ENCODE measurements at places on chromosomes 5 and 9.
A peak's percentile ranks its signal among the peaks of the same experiment; 100 is the strongest.

DNA sequence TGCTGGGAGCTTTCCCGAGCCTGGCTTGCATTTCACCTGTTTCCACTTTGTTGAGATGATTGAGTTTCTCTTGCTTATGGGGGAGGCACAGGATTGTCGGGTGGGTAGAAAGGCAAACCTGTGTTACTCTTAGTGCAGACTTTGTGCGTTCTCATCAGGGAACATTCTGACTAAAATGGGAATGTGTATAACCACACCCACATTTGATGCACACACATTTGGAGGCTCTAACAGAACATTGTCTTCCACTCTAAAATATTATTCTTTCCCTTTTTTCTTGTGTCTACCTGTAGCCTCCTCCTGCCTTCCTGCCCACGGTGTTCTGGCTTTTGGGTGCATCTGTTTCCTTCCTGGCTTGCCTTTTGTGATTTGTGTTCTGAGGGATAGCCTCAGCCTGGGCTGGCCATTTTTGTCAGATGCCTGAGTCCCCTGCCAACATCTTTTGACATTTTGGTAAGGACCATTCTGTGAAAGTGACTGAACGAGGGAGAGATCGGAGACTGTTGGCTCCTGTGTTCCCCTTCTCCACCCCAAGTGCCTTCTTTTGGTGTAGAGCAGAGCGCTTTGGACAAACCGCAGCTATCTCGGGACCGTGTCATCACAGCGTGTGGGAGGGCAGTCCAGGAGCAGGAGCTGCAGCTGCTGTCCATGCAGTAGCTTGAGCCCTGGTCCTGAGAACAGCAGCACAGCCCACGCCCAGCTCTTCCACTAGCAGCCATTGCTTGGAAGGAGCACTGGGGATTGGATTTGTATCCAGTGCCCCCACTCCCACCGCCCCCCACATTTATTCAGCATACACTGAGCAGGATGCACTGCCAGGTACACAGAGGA is 101.4 kb downstream of the ARHGAP26 start:
- DNase-seq, result no peak

DNA sequence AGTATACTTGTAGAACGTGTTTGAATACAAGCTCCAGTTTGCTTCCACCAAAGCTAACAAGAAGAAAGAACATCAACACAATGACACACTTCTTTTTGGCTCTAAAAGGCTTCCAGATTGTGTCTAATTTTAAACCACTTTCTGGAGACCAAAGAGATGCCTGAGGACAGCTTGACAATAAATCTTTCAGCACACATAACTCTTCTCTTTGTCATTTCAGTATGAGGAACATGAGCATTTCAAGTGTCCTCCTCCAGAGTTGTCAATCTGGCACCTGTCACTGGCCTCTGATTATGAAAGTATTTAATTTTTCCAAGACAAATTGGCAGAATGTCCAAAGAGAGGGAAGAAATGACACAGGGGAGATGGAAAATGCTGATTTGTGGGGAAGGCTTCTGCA is 79.0 kb upstream of the TLR4 start:
- no peak for DNase-seq

- no peak for DNase-seq
Observed at GRCh38 chr9:123362856-123363255, 6.9 kb downstream of the CRB2 start.

GRCh38 chr9:95477885-95478284 is 38.9 kb downstream of the PTCH1 start:
- no peak for DNase-seq

DNA sequence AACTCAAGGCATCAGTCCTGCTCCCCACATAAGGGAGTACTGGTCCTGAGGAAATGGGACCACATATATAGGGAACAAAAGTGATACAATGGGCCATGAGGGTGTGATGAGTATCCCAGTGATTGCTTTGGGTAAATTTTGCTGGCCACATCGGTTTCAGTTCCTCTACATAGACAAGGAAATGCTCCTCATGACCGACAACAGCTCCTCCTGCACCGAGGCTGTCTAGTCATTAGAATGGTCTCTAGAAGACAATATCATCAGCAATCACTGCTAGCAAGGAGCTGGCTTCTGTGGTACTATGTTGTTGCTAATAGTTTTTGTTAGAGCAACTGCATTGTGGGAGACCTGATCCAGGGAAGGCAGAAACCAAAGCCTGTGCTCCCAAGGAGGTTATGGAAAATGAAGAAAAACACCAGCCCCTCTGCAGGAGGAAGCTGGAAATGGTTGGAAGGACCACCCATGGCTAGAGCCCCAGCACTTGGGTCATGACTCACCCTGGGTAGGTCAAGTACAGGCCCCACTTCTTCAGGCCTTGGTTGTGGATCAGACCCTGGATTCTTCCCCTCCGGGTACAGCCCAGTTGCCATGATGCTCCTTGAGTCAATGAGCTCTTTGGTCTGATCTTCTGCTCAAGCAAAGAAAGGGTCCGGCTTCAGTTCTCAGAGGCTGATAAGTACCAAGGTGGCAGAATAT is 3.4 kb upstream of the CTSL start:
- DNase-seq, result no peak

DNA sequence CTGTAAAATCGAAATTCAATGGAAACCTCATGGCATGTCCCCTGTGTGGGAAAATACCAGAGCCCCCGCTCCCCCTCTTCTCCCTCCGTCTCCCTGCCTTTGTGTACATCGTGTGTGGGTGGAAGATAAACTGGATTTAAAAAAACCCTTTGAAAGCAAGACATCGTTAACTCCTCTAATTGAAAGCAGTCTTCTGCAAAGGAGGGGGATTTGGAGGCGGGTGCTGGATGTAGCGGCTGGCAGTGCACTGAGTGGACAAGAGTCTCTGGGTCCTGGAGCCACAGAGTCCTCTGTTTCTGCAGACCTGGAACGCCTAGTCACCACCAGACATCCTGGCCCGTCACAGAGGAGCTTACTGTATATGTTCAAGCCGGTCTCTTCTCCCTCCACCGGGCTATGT is 169.4 kb downstream of the PAPPA start:
- DNase-seq, result no peak

- no peak for DNase-seq
Observed at GRCh38 chr9:99211746-99212145, 10.0 kb downstream of the ALG2 start.

GRCh38 chr5:107805166-107805565 is 134.4 kb upstream of the EFNA5 start:
- DNase-seq, result no peak

DNA sequence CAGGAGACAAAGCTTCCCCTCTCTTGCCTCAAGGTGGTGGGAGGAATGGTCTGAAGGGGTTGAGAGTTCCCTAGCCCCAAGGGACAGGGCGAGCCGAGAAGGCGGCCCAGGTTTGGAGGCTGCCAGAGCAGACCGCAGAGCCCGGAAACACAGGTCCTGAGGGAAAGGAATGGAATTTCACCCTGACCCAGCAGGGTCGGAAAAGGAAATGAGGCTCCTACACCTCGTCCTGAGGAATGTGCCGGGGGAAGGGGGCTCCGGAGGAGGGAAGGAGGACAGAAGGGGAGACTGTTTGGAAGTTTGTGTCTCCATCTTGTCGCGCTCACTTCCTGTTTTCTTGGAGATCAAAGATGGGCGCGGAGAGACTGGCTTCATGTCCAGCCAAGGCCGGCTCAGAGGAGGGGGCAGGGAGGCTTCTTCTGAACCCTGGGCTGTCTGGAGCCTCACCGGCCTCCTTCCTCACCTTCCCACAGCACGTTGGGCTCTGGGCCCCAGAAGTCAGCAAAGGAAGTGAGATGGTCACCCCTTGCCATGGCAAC is 9.6 kb downstream of the ENG start:
- DNase-seq, result no peak

GRCh38 chr5:126849101-126849678 is 72.3 kb downstream of the LMNB1 start:
- DNase-seq, result no peak

DNA sequence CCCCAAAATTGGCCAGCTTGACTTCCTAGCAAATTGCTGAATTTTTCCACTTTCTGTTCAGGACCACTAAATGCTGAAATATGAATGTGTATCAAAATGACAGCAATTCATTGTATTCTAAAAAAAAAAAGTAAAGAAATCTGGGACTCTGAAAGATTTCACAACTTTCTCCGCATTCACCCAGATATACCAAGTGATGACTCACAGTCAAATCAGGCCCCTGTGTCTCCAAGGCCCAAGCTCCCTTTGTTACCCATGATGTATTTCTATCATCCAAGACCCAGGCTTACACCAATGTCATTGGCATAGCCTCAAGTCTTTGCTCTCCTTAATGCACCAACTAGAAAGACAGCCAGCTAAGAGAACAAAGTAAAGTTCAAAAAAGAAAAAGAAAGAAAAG is 493.9 kb downstream of the NTRK2 start:
- DNase-seq, result no peak

GRCh38 chr5:78182838-78183237 is 111.7 kb downstream of the AP3B1 start:
- DNase-seq, result no peak

GRCh38 chr9:86020731-86021130 is 78.6 kb downstream of the GOLM1 start:
- no peak for DNase-seq

GRCh38 chr5:83553000-83553486 is 81.5 kb downstream of the VCAN start:
- no peak for DNase-seq

DNA sequence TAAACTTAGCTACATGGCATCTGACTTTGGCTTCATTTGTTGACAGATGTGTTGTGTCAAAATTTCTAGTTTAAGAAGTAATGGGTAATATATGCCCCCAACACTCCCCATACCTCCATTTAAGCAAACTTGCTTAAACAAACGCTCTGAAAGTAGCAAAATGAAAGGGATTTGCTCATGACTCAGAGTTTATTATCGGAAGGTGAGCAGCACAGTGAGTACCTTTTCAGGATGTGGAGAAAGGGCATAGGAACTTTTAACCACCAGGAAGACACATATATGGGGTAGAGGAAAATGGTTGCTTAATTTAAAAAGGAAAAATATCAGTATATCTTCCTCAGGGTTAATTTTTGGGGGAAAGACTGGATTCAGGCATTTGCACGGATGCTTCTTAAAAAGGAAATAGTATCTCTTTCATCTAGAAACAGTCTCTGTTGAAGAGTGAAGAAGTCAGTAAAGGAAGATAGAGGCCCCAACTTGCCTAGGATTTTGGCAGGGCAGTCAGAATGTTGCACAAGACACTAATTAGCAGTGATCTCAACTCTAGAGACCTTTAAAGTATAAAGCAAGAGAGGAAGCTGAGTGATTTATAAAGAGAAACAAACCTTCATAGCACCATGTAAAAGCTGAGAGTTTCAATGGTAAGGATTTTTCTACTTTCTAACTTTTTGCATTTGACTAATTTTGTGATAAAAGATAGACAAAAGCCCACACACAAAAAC is 155.1 kb downstream of the TRIO start:
- no peak for DNase-seq

DNA sequence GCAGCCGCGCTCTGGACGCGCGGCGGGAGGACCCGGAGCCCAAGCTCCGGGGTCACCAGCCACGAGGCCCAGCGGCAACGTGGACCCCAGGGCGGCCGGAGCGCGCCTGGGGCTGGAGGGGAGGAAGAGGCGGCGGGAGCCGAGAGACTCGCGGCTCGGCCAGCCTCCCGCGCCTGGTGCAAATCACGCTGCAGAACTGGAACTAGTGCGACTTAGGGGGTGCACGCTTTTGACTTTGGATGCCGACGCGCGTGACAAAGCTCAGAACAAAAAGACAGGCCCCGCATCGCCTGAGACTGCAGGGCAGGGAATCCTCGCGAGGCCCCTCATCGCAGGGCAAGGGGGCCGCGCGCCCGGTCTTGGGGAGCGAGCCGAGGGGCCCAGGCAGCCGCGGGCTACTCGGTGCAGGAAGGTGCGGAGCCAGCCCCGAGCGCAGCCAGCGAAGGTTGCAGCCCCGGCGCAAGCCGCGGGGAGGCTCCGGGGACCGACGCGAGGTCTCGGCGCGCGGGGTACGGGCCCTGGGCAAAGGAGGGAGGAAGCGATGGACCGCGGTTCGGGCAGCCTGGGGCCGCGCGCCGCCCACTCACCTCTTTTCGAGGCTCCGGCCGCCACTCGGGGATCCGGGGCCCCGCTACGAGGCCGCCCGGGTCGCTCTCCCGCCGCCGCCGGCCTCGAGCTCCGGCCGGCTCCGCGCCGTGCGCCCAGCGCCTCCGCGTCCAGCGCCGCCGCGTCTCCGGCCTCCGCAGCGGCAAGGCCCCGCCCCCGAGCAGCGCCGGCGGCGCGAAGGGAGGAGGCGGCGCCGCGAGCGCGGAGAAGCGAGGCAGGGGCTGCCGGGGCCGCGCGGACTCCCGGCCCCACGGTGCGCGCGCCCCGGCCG is at the start of gene GOLM1:
TSS of gene GOLM1 (minus strand) at position 735 of the 877 bp plus-strand sequence. CDS start 20,238 bp downstream, outside the sequence.
- peak; percentile 22 for DNase-seq

GRCh38 chr5:27598576-27598975 is 560.2 kb upstream of the CDH9 start:
- DNase-seq, result no peak

DNA sequence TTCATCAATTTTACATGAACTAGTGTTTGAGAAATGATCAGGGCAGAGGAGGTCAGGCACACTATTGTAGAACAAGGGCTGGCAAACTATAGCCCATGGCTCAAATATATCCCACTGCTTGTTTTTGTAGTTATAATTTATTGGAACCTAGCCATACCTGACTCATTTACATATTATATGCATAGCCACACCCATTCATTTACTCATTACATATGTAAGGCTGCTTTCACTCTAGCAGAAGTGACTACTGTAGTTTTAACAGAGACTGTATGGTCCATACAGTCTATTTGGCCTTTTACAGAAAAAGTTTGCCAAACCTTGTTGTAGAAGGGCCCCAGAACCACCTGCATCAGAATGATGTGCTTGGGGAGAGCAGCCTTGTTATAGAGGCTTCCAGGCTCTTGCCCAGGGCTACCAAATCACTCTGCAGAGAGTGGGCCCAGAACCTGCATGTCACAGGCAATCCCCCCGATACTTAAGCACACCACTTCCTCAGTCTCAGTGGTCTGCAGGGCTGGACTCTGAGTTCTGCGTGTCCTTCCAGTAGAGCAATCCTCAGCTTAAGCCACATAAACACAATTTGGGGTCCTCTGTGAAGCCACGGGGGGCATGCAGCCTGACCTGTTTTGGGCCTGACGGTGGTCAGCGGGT is 6.7 kb downstream of the ANKS6 start:
- DNase-seq, result no peak

DNA sequence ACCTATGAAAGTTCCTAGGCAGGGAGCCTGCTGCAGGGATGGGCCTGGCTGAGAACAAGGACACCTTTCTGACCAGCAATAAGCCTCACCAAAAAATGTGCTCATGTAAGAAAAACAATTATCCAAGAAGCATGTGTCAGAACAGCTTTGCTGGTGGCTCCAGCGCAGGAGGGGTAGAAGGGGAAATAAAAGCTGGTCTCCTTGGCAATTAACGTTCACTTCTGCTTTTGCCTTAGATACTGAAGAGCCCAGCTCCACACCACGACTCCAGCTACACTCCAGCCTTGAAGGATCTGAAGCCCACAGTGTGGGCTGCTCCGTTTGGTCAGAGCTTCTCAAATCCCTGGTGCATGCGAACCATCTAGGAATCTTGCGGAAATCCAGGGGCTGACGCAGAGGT is 107.6 kb upstream of the PHYKPL start:
- no peak for DNase-seq

GRCh38 chr5:98898743-98899142 is 30.1 kb downstream of the CHD1 start:
- no peak for DNase-seq
